ENCODE measurements at places on chromosomes 3 and 15. TPM values are rescaled to one million over a fixed set of nuclear protein-coding genes. Genes with fewer than 3 reads are reported as not detected.

The MESP2 gene
- polyA plus RNA-seq, result not detected

The CFAP92 gene
- polyA plus RNA-seq, result 0.15 TPM

The ST3GAL6 gene
- 22.8 TPM for polyA plus RNA-seq

The CCK gene
- polyA plus RNA-seq, result not detected

Measured in CD14-positive monocyte (primary cell).